DMS 273 treated with DMSO at 0.1 percent for 48 hours (cell line): ENCODE measurements at places on chromosomes 6 and 20.

DNA sequence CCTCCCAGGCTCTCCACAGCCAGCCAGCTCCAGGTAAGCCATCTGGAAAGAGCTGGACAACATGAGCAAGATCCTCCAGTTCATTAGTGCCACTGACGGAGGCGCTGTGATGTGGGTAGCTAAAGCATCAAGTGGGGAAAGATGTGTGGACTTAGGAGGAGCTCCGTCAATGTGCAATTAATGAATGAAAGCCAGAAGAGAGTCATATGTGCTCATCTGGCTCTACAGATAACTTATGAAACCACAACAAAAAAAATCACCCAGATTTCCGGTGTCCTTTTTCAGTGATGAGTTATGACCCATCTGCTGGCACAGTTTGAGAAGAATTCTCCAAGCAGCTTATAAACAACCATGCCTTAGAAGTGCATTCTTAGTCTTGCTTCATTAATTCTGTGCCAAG is 311.7 kb upstream of the PLCB4 start:
- no peak for DNase-seq

GRCh38 chr6:12222405-12223366 is 67.5 kb upstream of the EDN1 start:
- no peak for DNase-seq

GRCh38 chr6:17945111-17945510 is 42.3 kb downstream of the KIF13A start:
- no peak for DNase-seq

DNA sequence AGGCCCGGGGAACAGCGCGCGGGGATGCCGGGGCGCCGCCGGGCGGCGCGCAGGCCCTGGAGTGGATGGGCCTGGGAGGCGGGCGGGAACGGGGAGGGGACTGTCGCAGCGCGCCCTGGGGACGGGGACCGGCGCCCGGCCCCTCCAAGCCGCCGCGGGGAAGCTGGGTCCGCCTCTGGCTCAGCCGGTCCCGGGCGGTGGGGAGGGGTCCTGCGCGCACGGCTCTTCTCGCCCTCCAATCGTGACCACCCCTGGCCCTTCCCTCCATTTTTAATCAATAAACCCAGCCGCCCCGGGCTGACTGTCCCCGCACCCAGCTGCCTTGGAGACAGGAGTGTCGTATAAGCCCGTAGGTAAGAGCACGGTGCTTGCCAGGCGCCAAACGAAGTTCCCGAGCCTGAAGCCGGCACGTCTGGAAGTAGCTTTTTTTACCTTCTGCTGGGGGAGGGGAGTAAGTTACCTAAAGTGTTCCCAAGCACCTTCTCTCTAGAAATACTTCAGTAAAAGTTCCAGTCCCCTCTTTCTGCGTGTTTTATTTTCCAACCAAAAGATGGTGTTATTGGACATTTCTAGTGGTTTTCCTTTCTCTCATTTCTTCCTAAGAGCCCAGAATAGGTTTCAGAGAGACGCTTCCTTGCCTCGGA is 780 bp upstream of the TAF4 start:
- DNase-seq = no peak

- peak; percentile 27 for DNase-seq
These were observed 73.8 kb downstream of the LRRC1 start for GRCh38 chr6:53868626-53869025.

DNA sequence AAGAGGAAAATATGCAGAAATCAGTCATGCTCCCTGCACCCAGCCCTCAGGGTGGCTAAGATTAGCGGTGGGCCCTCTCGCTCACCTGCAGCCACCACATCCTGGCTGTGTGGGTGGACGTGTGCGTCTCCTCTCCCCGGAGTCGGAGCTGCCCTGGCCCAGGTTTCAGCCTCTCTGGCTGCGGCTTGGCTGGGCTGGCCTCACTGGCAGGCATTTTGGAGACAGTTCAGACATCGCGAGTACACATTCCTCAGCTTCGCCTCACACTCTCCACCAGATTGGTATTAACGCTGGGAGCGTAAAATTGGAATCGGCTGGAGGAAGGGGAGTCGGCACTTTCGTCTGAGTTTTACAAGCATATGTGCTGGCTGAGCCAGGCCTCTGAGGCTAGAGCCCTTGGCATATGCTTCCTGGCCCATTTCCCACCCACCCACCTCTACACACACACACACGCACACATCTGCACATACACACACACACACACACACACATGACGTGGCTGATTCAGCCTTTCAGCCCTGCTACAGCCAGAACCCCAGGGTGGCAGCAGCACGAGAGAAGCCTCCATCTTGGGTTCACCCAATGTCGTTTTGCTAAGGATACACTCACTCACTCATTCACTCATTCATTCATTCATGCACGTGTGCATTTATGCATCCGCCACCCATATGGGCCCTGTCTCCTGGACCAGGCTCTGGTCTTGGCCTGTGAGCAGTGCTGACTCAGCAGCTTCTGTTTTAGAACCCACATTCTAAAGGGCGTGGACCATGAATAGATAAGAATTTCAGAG is 42.9 kb downstream of the BCAS4 start:
- DNase-seq = peak; percentile 51

- DNase-seq = no peak
These were observed 293.5 kb downstream of the LRFN2 start for GRCh38 chr6:40293460-40294185.

GRCh38 chr6:162200041-162200440 is 527.5 kb downstream of the PRKN start:
- DNase-seq = no peak

DNA sequence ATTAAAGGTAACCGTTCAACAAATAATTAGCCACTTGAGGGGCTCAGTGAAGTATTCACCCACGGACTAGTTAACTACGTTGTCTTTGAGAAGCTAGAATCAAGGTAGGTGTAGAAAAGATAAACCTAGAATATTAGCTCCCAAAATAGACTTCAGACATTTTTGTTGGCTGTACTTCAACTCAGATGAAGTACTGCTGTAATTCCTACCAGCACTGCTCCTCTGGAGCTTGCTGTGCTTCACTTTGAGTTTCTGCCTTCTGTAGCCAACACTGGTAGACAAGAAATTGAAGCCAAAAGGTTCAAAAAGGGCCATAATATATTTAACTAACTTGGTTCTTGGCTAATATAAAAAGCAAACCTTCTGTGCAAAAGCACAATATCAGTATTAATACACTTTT is 18.8 kb upstream of the SDHAF4 start:
- DNase-seq = no peak

GRCh38 chr6:117262799-117263198 is 2.6 kb upstream of the VGLL2 start:
- DNase-seq = no peak

GRCh38 chr20:48737434-48738093 is 90.2 kb downstream of the PREX1 start:
- no peak for DNase-seq

DNA sequence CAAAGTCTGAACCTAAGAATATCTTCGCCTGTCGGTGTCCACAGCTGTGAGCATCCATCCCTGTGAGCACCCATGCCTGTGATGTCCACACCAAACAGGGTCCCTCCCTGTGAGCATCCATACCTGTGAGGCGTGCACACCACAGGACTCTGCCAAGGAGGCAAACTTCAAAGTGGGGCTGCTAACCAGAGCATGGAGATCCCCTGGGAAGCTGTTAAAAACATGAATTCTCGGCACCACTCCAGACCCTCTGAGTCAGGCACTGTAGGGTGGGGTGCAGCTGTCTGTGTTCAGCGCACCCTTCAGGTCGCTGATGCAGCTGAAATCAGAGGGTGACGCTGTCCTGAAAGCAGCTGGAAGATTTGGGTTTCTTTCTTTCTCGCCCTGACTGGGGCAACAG is 85.4 kb upstream of the NXT1 start:
- DNase-seq = no peak

DNA sequence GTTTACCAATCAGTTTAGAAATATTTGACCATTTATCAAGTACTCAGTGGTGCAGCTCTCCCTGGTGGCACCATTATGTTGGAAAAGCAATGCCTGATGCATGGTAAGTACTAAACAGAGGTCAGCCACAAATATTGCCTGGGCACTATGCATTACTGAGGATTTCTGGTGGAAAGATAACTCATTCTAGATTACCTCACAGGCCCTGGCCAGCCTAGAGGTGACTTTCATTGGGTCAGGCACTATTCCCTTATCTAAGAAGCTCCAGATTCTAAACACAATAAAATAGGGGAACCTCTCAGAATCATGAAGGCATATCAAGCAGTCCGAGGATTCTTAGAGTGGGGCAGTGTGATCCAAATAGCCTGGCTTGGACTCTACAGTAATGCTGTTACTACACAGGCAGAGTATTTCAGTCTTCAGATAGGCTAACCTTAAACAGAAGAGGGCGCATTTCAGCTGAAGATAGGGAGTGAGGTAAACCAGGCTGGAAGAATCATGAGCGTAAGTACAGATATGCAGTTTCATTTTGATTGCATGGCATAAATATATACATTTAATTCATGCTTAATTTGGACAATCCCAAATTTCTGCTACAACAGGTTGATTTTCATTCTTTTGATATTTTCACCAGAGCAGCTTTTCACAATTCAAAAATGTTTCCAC is 12.1 kb downstream of the LGSN start:
- DNase-seq = peak; percentile 15

DNA sequence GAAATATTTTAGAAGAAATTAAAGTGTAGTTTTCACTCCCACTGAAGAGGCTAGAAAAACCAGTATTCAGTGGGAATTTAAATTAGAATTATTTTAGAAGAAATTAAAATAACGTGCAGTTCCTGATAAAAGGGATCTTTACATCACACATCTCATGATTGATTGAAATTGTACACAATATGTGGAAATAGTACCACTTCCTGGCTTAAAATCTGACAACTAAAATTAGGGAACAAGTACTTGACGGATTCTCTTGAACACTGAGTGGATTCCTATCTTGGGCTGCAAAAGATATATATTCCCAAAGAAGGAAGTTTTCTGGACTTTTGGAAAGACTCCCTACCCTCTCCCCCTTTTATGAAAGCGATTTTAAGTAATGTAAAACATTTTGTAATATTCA is 14.6 kb upstream of the MTCL3 start:
- DNase-seq = no peak

- no peak for DNase-seq
These were observed 18.3 kb downstream of the KIF6 start for GRCh38 chr6:39706819-39707335.

DNA sequence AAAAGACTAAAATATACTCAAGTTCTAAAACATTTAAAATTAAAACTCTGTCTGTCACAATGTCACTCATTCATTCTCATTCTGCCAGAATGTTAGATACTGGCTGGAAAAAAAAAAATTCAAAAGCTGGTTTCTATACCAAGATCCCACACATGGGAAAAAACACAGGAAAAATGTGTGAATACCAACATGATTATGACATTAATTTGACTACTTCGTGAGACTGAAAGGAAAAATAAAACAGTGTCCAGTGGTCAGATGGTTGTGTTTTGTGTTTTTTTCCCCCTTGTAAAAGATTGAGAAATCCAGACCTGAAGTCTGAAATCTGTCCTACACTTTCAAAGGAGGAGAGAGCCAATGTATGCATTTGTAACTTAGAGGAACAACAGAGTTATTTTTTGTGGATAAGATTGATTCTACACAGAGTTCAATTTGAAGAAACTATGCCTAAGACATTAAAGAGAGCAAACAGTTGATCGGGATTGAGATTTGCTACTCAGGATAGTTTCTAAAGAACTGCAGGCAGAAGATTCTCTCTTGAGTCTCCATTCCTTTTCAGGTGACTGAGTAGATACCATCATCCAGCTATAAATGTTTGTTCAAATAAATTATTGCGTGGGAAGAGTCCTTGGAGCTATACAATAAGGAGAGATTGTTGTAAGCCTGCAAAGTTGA is 39.2 kb upstream of the TXLNB start:
- no peak for DNase-seq

DNA sequence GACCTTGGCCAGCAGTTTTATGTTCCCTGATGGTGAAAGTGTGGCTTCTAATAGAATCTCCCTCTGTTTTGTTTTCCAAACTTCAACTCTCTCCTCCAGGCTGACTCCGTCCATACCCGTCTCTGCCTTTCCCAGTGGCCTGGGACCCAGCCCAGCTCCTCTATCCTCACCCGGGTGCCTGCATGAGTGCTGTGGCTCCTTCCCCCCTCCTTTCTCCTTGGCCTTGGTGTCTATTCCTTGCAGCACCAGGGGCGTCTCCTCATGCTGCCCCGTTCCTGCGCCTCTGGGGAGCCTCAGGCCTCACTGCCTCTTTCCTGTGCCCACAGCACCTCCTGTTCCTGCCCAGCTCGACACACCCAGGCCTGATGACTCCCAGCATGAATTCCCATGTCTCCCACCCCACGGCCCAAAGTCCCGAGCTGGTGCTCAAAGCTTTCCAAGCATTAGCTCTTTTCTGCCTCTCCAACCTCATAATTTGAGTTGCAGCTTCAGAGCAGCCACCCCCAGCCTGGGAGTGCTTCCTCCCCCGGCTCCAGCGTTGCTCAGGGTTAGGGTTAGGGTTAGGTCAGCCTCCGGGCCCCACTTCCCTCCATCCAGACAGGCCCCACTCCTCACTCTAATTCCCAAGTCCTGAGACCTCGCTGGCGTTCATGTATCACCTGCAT is 56.3 kb upstream of the AFDN start:
- no peak for DNase-seq

DNA sequence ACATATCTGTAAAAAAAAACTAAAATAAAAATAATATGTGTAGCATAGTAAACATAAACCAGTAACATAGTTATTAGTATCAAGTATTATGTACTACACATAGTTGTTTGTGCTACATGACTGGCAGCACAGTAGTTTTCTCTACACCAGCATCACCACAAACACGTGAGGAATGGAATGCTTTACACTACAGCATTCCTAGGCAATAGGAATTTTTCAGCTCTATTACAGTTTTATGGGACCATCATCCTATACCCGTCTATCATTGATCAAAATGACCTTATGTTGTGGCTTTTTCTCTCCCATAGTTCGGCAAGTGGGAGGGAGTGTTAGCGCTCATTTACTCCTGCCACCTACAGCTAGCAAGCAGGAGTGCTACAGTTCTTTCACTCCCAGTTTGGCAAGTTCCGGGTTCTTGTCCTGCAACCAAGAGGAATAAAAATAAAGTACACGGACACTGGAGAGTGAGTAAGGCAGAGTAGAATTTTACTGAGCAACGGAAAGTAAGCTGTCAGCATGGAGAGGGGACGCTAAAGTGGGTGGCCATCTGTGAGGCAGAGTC is 196.8 kb upstream of the HSF2 start:
- no peak for DNase-seq

GRCh38 chr20:16350465-16350864 is 222.8 kb downstream of the KIF16B start:
- no peak for DNase-seq

- DNase-seq = no peak
These were observed 77.2 kb upstream of the C20orf144 start for GRCh38 chr20:33584976-33585375.

DNA sequence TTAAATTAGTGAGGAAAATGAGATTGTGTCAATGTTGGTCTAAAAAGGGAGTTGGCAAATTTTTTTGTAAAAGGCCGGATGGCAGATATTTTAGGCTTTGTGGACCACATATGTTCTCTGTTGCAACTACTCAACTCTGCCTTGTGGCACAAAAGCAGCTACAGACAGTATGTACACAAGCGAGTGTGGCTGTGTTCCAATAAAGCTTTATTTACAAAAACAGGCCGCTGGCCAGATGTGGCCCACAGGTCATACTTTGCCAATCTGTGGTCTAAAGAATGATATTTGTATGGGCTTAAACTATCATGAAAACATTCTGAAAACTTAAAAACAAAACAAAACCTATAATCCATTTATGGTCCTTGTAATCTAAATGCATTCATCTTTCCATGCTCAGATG is 228.3 kb downstream of the CLIC5 start:
- DNase-seq = no peak

GRCh38 chr20:62544505-62545055 is 68.8 kb upstream of the GATA5 start:
- no peak for DNase-seq
